ENCODE measurements at places on chromosomes 3 and 15.

DNA sequence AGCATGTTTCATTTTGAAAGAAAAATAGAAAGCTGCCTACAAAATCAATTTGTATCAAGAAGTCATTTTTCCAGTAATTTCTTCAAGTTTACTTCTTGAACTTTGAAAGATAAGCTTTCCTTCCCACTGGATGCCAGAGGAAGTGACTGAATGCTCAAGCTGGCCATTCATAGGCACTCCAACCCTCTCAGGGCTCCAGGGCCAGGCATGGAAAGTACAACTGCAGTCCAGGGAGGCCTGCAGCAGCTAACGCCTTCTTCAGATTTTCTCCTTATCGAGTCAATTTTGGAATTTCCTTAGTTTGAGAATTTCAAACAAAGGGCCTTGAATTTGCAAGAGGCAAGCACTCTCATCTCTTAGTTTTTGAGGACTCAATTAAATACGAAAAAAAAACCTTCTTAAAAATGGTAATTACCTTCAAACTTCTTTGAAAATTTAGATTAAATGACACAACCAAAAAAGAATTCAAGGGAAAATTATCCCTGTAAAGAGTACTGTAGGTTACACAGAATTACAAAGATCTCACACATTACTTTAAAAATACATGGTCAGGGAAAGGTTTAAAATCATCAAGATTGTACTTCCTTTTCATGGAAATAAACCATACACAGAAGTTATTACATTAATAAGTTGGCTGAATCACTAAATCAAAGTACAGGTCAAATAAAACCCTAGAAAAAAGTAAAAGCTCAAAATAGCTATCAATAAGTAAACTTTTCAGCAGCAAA is 2.5 kb downstream of the UBP1 start:
- DNase-seq = no peak

GRCh38 chr15:64975390-64975789 is 14.3 kb downstream of the SPG21 start:
- DNase-seq = no peak

DNA sequence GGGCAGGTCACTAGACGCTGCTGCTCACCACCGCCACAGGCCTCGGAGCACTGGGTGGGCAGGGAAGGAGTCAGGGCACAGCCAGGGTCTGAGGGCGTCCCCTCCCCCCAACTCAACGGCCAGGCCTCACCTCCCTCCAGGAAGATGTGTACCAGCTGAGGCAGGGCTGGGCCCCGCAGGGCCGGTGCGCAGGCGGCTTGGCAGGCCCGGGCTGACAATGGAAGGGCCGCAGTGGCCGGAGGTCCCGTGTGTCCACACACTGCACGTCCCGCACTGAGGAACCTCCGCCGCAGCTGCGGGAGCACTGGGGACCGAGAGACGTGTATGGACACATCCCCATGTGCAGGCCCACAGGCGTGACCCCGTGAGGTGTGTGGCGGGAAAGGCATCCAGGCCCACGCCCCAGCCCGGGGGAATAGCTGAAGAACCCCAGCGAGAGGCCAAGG is 47.4 kb downstream of the ADAMTS7 start:
- no peak for DNase-seq

- no peak for DNase-seq
Measured at GRCh38 chr3:67723863-67724262, 69.5 kb upstream of the SUCLG2 start.

GRCh38 chr3:32843510-32844321 is 25.9 kb downstream of the TRIM71 start:
- no peak for DNase-seq

DNA sequence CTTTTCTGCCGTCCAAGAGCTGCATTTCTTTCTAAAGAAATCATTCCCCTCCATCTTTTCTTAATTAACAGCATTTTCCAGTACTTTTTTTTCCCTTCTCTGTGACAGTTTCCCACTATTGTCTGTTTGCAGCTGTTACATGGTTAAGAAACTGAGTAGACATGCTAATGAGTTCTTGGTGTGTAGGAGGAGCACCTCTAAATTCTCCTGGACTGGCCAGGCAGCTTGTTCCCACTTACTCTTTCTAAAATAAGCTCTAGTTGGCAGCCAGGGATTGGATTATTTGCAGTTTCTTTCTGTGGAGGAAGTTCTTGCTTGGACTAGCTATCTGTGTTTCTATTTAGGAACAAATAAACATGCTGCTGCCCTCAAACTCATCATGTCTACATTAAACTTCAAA is 235.1 kb upstream of the GAP43 start:
- DNase-seq = no peak

- no peak for DNase-seq
Measured at GRCh38 chr3:188204526-188204925, 50.6 kb downstream of the LPP start.

GRCh38 chr3:14300721-14301399 is 101.5 kb upstream of the SLC6A6 start:
- DNase-seq = no peak

DNA sequence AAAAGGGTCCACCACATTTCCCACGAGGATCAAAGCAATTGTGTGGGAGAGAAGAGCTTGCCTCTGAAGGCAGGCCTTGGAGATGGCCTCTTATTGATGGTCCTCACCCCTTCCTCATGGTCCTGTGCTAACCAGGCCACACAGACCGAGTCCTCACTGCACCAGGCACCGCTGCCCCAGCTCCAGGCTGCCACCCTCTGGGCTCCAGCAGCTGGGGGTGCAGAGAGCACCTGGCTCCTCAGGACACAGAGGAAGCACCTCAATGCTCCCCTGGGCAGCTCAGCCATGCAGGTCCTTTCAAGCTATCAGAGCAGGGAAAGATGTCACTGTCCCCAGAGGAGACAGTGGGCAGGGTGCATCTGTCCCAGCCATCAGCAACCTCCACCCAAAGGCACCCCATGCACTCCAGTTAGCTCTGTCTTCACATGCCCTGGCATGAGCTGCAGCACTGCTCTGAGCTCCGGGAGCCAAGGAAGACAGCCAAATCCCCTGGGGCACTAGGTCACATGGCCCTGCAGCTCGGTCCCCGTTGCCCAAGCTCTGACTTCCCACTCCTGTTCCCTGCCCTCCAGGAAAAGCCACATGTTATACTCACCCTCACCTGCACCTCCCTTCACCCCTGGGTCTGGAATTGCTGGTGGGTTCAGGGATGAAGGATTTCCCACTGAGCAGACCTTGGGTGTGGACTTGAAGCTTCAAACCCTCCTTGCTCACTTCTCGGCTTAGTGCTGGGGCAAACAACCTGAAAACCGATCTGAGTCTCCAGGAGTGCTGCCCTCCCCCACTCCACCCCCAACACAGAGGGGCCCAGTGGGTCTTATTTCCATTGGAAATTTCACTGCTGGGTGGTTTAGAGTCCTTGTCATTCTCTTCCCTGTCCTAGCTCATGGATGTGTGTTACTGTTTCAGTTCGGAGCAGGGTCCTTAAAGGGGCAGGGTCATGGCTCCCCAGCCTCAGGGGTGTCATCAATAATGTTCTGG is 32.6 kb downstream of the ALS2CL start:
- no peak for DNase-seq

GRCh38 chr3:81485444-81485865 is 276.0 kb downstream of the GBE1 start:
- no peak for DNase-seq

- peak; percentile 63 for DNase-seq
Measured at GRCh38 chr3:43707998-43708397, 17.3 kb downstream of the ABHD5 start.

- DNase-seq = no peak
Measured at GRCh38 chr3:145450018-145450682, 710.8 kb downstream of the PLOD2 start.

- no peak for DNase-seq
Measured at GRCh38 chr3:46276497-46277099, 34.3 kb downstream of the CCR3 start.

GRCh38 chr3:140403079-140403478 is 274.8 kb upstream of the TRIM42 start:
- no peak for DNase-seq

GRCh38 chr15:22907161-22907950 is 68.9 kb downstream of the NIPA2 start:
- DNase-seq = no peak

- DNase-seq = peak; percentile 71
Measured at GRCh38 chr15:20340931-20341661, 200.5 kb downstream of the GOLGA6L6 start.

DNA sequence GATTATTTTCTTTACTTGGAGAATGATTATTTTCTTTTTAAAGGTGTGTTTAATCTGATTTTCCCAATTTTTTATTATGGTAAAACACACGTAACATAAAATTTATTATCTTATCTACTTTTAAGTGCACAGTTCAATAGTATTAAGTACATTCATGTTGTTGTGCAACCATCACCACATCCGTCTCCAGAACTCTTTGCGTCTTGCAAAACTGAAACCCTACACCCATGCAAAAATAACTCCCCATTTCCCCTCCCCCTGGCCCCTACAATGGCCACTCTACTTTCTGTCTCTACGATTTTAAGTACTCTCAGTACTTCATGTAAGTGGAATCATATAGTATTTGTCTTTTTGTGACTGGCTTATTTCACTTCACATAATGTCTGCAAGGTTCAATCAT is 230.7 kb downstream of the SATB1 start:
- DNase-seq = no peak

GRCh38 chr3:144084929-144085328 is 113.3 kb downstream of the DIPK2A start:
- DNase-seq = no peak

GRCh38 chr15:62209821-62210220 is 44.7 kb upstream of the C2CD4B start:
- no peak for DNase-seq

DNA sequence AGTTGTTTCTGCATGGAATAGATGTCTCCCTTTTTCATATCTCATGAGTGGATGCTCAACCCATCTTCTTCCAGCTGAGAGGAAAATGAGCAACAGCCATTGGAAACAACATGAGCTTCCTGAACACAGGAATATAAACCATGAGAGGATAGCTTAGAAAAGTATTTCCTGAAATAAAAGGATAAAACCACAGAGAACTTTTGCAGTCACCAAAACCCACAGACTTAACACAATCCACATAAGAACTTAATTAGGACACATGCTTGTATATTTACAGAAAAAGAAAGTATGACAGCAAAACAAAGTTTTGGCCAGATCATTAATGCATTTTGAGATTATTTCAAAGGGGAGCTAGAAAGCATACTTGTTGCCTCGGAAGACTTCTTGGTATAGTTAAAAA is 180.5 kb upstream of the RASGRP1 start:
- no peak for DNase-seq

GRCh38 chr3:9330166-9330703 is 32.6 kb upstream of the THUMPD3 start:
- DNase-seq = no peak

- DNase-seq = no peak
Measured at GRCh38 chr3:192482391-192482790, 244.9 kb downstream of the FGF12 start.

DNA sequence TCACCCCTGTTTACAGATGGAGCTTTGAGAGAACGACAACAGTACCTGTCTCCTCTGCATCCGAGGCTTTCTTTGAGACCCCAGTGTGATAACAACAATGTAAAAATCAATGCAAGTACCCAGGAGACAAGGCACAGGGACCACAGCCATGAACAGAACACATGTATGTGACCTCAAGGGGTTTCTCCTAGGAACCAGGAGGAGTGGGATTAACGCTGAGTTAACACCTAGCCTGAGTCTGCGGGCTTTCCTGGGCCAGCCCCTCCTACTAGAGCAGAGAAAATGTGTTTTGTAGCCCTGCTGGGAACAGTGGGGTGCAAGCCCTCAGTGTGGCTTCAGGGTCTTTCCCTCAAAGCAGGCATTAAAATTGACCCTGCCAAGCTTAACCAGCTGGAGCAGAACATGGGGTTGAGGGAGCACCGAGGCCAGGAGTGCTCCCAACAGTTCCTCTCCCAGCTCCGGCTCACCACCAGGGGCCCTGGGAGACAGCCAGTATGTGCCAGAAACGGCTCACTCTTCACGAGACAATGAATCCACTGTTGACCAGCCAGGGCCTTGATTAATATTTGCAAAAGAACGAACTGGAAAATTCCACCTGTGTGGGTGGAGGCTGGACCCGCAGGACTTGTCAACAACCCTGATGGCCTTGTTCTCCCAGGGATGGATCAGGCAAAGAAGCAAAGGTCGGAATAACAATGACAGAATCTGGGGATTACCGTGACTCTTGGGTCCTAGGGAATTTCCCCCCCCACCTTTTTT is 3.6 kb downstream of the CHDH start:
- no peak for DNase-seq

GRCh38 chr15:29454506-29454905 is 184.9 kb upstream of the NSMCE3 start:
- no peak for DNase-seq

GRCh38 chr3:177935047-177935446 is 601.2 kb upstream of the KCNMB2 start:
- DNase-seq = no peak

DNA sequence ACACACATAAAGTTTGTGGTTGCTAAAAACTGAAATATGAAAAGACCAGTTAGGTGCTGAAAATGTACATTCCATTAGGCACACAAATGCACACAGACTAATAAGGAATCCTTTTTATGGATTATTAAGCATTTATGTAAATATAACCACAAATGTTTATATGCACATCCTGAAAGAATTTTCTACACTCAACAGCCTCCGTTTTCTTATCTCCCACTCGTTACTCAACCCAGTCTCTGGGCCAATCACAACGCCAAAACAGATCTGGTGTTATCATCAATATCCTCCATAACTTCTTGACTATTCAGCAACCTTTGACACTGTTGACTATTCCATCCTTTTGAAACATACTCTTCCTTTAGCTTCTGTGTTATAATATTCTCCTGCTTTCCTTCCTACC is 136.4 kb downstream of the ATP8B4 start:
- DNase-seq = no peak

GRCh38 chr15:64343222-64343621 is 12.8 kb downstream of the CSNK1G1 start:
- DNase-seq = no peak

DNA sequence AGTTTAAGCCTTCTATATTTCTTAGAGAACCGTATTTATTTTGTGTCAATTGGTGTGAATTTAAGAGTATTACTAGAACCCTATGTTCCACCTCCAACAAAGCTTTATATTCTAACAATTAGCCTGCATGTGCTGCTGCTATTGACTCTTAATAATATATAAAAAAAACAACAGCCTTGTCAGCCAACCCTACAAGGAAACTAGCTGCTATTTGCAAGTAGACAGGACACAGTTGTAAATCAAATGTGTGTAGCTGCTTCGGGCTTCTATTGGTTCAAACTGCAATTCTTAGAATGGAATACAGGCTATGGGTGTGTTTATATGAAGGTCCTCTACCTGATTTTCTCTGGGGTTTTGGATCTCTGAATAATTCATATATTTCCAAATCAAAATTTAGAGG is 60.7 kb downstream of the ZBTB20 start:
- DNase-seq = no peak
